ENCODE measurements at places on chromosomes 2 and 18. TPM values are rescaled to one million over a fixed set of nuclear protein-coding genes. Genes with fewer than 3 reads are reported as not detected.
A peak's percentile ranks its signal among the peaks of the same experiment; 100 is the strongest.

Gene ZNF516
- 8.3 TPM for polyA plus RNA-seq

Gene ITGAV
- polyA plus RNA-seq: 5.0 TPM

Gene BMP10
- not detected for polyA plus RNA-seq

Gene IL1R2
- 2.6 TPM for polyA plus RNA-seq

Gene MC5R
- not detected for polyA plus RNA-seq

Gene KATNAL2
- 1.9 TPM for polyA plus RNA-seq

Gene CD207
- not detected for polyA plus RNA-seq

Gene REG3A
- not detected for polyA plus RNA-seq

Gene TTL
- polyA plus RNA-seq: 4.3 TPM

Gene GALNT14
- 5.0 TPM for polyA plus RNA-seq

Gene COL4A3
- polyA plus RNA-seq: 2.4 TPM

Gene HADHA
- 187 TPM for polyA plus RNA-seq

Gene EPHA4
- polyA plus RNA-seq: 0.51 TPM

Gene CNTNAP5
- not detected for polyA plus RNA-seq

Gene CDC42EP3
- 58.6 TPM for polyA plus RNA-seq

DNA sequence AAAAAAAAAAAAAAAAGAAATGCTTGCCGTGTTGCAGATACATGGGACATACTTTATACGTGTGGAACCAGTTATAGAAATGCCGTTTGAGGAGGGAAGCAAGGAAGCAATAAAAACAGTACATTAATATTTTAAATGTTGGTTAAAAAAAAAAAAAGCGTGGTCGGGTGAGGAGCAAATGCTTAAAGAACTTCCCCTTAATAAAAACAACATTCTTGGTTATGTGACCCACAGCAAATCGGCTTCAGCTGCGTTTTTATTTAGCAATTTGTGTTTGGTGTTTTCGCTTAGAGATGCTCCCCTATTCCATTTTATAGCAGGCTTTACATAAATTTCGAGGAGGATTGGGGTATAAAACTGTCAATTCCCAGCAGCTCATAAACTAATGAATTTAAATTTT is 223.6 kb downstream of the LRRTM1 start:
- H3K27ac ChIP-seq: no peak overlapping the region
- no peaks in the 10 kb centered on the region for H3K36me3 ChIP-seq
- no peak for DNase-seq
- H3K4me3 ChIP-seq: no peak overlapping the region

GRCh38 chr2:75553935-75554531 is 6.7 kb downstream of the EVA1A start:
- no peaks in the 10 kb centered on the region for H3K36me3 ChIP-seq
- no peak overlapping the region for H3K4me3 ChIP-seq
- no peak for DNase-seq
- no peaks in the 10 kb centered on the region for H3K4me1 ChIP-seq
- H3K27me3 ChIP-seq: no peaks in the 10 kb centered on the region
- H3K27ac ChIP-seq: no peak overlapping the region

GRCh38 chr2:70615222-70615621 is 61.6 kb upstream of the TGFA start:
- no peak overlapping the region for H3K4me3 ChIP-seq
- H3K36me3 ChIP-seq: no peaks in the 10 kb centered on the region
- H3K27ac ChIP-seq: no peak overlapping the region
- H3K4me1 ChIP-seq: no peaks in the 10 kb centered on the region

GRCh38 chr18:23689616-23690504 is 607 bp downstream of the LAMA3 start:
- no peak overlapping the region for H3K4me3 ChIP-seq
- no peaks in the 10 kb centered on the region for H3K4me1 ChIP-seq
- no peak for DNase-seq
- H3K27ac ChIP-seq: no peak overlapping the region
- peaks cover 10% of the 10 kb centered on the region for H3K27me3 ChIP-seq

DNA sequence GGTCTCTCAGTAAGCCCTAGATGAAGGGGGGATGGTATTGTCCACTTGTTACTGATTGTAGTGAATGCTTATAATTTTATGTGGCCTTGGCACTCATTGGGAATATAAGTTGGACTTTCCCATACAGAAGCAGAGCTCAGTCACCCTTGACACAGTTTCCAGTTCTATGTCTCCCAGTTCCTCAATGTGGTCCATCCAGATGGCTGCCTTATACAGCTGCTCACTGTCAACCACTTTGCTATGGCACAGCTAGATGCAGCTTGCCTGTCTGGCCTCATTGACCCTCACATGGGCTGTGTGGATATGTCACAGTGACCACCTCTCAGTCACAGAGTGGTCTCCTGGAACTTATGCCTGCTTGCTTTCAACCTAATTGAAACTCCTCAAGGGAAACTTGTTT is 21.7 kb downstream of the SLC39A6 start:
- no peak overlapping the region for H3K27ac ChIP-seq
- H3K27me3 ChIP-seq: no peaks in the 10 kb centered on the region
- no peak for DNase-seq
- H3K36me3 ChIP-seq: no peaks in the 10 kb centered on the region
- no peaks in the 10 kb centered on the region for H3K4me1 ChIP-seq

- H3K36me3 ChIP-seq: no peaks in the 10 kb centered on the region
- no peak for DNase-seq
- peak overlapping the region; percentile 63 for H3K4me3 ChIP-seq
- peaks cover 7% of the 10 kb centered on the region for H3K4me1 ChIP-seq
- no peak overlapping the region for H3K27ac ChIP-seq
These were observed 599 bp downstream of the ADAM23 start for GRCh38 chr2:206443735-206444527.

- DNase-seq: peak; percentile 73
- peak overlapping the region; percentile 91 for H3K27ac ChIP-seq
- peaks cover 95% of the 10 kb centered on the region for H3K4me1 ChIP-seq
- H3K27me3 ChIP-seq: no peaks in the 10 kb centered on the region
- H3K4me3 ChIP-seq: no peak overlapping the region
These were observed 47.4 kb upstream of the CAB39 start for GRCh38 chr2:230665263-230665691.

DNA sequence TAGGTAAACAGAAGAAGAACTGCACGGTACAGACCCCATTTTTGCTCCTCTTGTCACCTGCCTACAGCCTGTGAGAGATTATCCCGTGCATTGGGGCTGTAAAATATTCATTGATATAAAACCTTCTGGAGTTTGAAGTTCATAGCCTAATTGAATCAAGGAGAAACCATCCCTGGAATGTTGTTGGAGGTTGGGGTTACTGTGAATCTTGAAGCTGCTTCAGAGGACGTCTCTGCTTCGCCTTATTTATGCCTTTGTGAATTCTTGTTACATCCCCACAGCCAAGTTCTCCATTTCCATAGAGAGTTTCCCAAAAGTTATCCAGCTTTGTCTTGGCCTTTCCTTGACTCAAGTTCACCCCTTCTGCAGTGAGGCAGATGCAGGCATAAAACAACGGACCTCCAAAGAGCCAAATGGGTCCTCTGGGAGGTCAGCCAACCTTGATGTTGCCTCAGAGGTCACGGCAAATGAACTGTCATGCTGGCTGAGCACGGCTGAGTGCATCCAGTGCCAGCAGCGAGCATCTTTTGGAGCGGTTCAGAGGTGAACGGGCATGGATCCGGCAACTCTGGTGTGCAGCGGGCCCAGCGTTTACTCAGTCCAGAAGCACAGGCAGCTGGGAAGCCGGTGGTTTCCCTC is 317.6 kb downstream of the PRKCE start:
- H3K27me3 ChIP-seq: no peaks in the 10 kb centered on the region
- H3K4me3 ChIP-seq: no peak overlapping the region
- H3K27ac ChIP-seq: no peak overlapping the region
- no peak for DNase-seq
- H3K4me1 ChIP-seq: peaks cover 12% of the 10 kb centered on the region

DNA sequence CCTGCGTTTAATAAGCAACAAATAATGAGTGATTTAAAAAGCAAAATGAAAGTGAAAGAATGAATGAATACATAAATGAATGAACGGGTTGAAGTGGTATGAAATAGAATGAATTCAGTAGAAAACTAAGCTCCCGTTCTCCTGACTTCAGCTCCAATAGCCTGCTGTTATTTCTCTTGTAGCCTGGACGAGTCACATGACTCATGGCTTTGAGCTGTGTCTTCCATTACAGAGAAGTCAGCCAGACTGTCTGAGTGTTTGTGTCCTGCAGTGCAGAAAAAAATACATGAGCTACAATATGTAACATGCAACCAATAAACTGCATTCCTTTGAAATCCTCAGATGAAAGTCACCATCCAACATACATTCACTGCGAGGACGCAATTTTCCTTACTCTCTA is 21.2 kb downstream of the SCG2 start:
- H3K36me3 ChIP-seq: no peaks in the 10 kb centered on the region
- H3K27ac ChIP-seq: no peak overlapping the region
- H3K4me1 ChIP-seq: no peaks in the 10 kb centered on the region

DNA sequence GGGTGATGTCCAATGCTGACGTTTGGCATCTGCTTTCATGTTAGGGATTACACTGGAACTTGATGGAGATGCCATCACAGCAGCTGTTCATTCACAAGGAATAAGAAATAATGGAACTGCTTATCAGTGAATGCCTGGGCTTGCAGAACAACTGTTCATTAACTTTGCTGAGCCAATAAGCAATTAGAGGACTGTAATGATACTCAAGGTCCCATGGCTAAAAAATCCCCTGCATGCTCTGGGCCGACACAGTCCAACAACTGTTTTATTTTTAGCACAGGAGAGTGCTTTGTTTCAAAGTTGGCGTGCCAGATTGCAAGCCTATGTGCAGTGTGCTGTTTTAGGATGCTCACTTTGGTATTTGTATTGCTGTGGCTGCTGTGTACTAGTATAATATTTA is 408.0 kb upstream of the RGPD4 start:
- H3K27ac ChIP-seq: no peak overlapping the region
- H3K4me1 ChIP-seq: no peaks in the 10 kb centered on the region
- no peak overlapping the region for H3K4me3 ChIP-seq
- DNase-seq: no peak
- H3K27me3 ChIP-seq: no peaks in the 10 kb centered on the region

GRCh38 chr2:62263076-62263715 is 67.3 kb downstream of the B3GNT2 start:
- H3K27ac ChIP-seq: no peak overlapping the region
- DNase-seq: no peak
- no peaks in the 10 kb centered on the region for H3K4me1 ChIP-seq
- H3K36me3 ChIP-seq: no peaks in the 10 kb centered on the region

GRCh38 chr2:168730344-168730743 is 72.1 kb upstream of the NOSTRIN start:
- no peak overlapping the region for H3K27ac ChIP-seq
- no peak for DNase-seq
- no peaks in the 10 kb centered on the region for H3K27me3 ChIP-seq
- no peaks in the 10 kb centered on the region for H3K36me3 ChIP-seq

DNA sequence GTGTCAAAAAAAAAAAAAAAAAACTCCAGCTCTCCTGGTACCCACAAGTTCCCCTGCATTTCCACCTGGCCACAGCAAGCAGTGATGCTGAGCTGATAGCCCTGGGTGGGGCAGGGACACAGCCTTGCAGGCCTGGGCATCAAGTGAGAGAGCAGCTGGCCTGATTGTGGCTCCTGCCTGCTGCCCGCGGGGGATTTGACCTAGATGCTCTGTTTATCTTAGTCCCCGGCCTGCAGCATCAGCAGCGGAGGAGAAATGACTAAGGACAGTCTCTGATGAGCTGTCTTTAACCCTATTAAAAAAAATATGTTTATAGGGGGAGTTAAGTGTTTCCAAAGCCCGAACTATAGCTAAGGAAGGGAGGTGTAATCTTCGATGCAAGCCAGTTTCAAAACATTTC is 102.6 kb downstream of the MTCL1 start:
- H3K4me1 ChIP-seq: no peaks in the 10 kb centered on the region
- no peak overlapping the region for H3K4me3 ChIP-seq
- no peaks in the 10 kb centered on the region for H3K36me3 ChIP-seq
- no peak overlapping the region for H3K27ac ChIP-seq
- DNase-seq: no peak

GRCh38 chr2:26982102-26982742 is 11.8 kb downstream of the MAPRE3 start:
- H3K27me3 ChIP-seq: no peaks in the 10 kb centered on the region
- no peaks in the 10 kb centered on the region for H3K36me3 ChIP-seq
- H3K4me3 ChIP-seq: no peak overlapping the region
- no peaks in the 10 kb centered on the region for H3K4me1 ChIP-seq
- H3K27ac ChIP-seq: no peak overlapping the region

GRCh38 chr18:48862132-48862531 is 88.6 kb downstream of the SMAD7 start:
- no peak for DNase-seq
- peaks cover 4% of the 10 kb centered on the region for H3K4me1 ChIP-seq
- H3K4me3 ChIP-seq: no peak overlapping the region

GRCh38 chr2:215967590-215968378 is 45.6 kb downstream of the MREG start:
- H3K4me1 ChIP-seq: peaks cover 5% of the 10 kb centered on the region
- H3K36me3 ChIP-seq: peaks cover 3% of the 10 kb centered on the region
- no peak overlapping the region for H3K27ac ChIP-seq
- no peak overlapping the region for H3K4me3 ChIP-seq
- no peaks in the 10 kb centered on the region for H3K27me3 ChIP-seq
- no peak for DNase-seq

DNA sequence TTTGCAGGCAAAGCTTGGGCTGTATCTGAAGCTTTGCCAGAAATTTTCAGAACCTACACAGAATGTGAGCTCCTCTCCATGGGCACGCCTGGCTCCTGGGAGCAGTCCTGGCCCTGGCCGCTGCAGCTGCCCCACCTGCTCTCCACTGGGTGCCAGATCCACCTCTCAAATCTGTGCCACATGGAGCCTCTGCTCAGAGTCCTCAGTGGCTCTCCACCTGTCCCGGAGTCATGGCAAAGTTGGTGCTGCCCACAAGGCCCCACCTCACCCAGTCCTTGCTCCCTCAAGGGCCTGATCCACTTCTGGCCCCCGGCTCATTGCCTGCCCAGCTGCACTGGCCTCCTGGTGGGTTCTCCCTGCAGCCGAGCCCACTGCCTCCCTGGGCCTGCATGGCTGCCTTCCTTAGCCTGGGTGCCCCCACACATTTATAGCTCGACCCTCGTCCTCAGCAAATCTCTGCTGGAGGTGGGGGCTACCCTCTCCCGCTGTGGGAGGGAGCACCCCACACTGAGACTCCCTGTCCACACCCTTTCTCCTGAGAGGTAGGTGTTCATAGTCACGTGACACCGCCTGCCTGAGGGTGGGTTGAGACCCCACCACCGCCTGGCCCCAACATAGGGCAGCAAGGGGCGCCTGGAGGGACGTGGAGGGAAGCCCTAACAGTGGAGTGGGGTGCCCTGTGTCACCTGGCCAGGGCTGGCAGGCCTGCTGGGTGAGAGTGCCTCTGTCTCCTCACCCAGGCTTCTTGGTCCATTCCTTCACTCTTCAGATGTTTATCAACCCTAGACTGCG is 224.1 kb downstream of the SH3RF3 start:
- 0 out of 2 replicates have a peak, but pooled peaks cover 3% of the 10 kb centered on the region for H3K4me1 ChIP-seq
- H3K27ac ChIP-seq: no peak overlapping the region
- H3K27me3 ChIP-seq: no peaks in the 10 kb centered on the region
- no peaks in the 10 kb centered on the region for H3K36me3 ChIP-seq

GRCh38 chr2:46306988-46307655 is 9.9 kb downstream of the EPAS1 start:
- no peak overlapping the region for H3K27ac ChIP-seq
- no peak overlapping the region for H3K4me3 ChIP-seq
- no peaks in the 10 kb centered on the region for H3K27me3 ChIP-seq
- H3K4me1 ChIP-seq: no peaks in the 10 kb centered on the region

- no peaks in the 10 kb centered on the region for H3K27me3 ChIP-seq
- no peak overlapping the region for H3K27ac ChIP-seq
- H3K36me3 ChIP-seq: no peaks in the 10 kb centered on the region
- no peak for DNase-seq
These were observed 292.1 kb upstream of the FBXO11 start for GRCh38 chr2:48198371-48198770.

Measured in GM12878 (cell line).